ENCODE measurements at places on chromosomes 13 and 19. TPM values are rescaled to one million over a fixed set of nuclear protein-coding genes. Genes with fewer than 3 reads are reported as not detected.

FXYD3 gene
- polyA plus RNA-seq: not detected

MYO16 gene
- polyA plus RNA-seq: 0.02 TPM

SSC5D gene
- polyA plus RNA-seq: 2.1 TPM

ZNF846 gene
- 8.3 TPM for polyA plus RNA-seq

ERICH4 gene
- polyA plus RNA-seq: not detected
